Stimulated activated effector memory CD8-positive, alpha-beta T cell treated with anti-CD3 and anti-CD28 coated beads, Interleukin-12 subunit alpha, Interleukin-12 subunit beta, amount 100 ng/mL, for 72 hours (primary cell): ENCODE measurements at places on chromosomes 1 and 21.

- DNase-seq: no peak
Observed at GRCh38 chr1:44543786-44544185, 130.5 kb downstream of the TMEM53 start.

- DNase-seq: no peak
Observed at GRCh38 chr1:19909392-19909791, 14.0 kb downstream of the PLA2G2E start.

DNA sequence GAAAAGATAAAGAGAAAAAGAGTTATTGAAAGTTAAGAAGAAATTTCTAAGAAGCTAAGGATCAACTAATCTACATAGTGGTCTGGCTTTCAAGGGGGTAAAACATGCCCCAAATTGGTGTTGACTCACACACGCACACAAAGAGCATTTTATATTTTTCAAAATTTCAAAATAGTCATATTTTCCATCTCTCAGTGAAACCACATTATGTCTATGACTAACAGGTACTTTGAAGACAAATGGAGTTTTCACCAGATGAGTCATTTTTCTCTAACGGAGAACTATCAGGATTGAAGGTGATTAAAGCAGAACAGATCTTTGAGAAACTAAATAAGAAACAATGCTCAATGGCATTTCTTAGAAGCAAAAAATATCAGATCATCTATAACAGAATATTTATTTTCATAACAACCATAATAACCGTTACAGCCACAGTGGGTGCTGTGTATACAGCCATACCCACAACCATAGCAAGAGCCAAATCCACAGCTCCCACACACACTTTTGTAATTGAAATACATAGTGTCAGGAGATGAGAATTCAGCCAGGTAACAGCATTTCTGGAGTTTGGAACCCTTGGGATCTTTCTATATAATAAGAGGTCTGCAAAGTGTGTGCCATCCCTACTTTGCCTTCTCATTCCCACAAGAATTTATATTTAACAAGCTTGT lies at the start of gene KRTAP21-3:
Gene KRTAP21-3, minus strand, starts transcription at position 539 of the 671 bp plus-strand sequence. Its CDS starts 18 bp downstream, at position 521.
- no peak for DNase-seq

- no peak for DNase-seq
Observed at GRCh38 chr1:90262791-90263190, 267.9 kb downstream of the ZNF326 start.
